ENCODE measurements at places on chromosomes 3 and 15.
A peak's percentile ranks its signal among the peaks of the same experiment; 100 is the strongest.

DNA sequence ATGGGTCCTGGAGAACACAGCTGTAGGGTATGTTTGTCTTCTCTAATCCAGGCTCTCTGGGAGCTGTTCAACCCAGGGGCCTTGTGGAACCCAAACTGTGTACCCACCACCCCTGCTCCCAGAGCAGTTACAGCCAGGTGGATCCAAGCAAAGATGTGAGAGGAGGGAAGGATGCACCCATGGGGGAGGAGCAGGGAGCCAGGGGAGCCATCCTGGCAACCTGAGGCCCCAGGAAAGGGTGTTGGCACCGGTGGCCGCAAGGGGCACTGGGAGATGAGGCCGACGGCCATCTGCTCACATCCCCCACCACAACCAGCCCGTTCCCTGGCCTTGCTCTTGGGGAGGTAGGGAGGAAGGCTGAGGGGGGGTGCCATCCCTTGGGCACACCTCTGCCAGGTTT lies 43.2 kb downstream of the CMTM6 start:
- no peak for DNase-seq

GRCh38 chr15:72312605-72313447 lies 7.1 kb downstream of the CELF6 start:
- DNase-seq = peak; percentile 32

- DNase-seq = no peak
Measured at GRCh38 chr15:31367021-31367729, 40.5 kb downstream of the KLF13 start.

GRCh38 chr15:60102748-60103147 lies 98.6 kb downstream of the FOXB1 start:
- no peak for DNase-seq
